ENCODE measurements at places on chromosomes 4 and X. TPM values are rescaled to one million over a fixed set of nuclear protein-coding genes. Genes with fewer than 3 reads are reported as not detected.
A peak's percentile ranks its signal among the peaks of the same experiment; 100 is the strongest.

DNA sequence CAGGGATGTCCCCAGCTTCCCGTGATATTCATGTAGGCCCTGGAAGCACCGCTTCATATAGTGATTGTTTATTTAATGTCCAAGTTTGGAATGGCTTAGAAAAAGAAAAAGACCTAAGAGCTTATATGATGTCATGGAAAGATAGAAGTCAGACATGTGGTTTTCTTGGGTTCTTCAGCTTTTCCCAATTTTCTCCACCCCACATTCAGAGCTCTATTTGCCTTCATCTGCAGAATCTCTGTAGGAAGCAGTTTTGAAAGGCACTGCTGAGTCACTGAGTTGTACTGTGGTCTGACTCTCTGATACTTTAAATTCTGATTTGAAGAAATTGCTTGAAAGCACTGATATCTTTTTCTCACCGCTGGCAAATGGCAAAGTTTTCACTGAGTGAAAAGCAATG, 120.6 kb upstream of the EDNRA start:
- no peaks in the 10 kb centered on the region for H3K36me3 ChIP-seq
- no peak for DNase-seq
- no peaks in the 10 kb centered on the region for H3K4me1 ChIP-seq
- no peak overlapping the region for H3K27ac ChIP-seq

DNA sequence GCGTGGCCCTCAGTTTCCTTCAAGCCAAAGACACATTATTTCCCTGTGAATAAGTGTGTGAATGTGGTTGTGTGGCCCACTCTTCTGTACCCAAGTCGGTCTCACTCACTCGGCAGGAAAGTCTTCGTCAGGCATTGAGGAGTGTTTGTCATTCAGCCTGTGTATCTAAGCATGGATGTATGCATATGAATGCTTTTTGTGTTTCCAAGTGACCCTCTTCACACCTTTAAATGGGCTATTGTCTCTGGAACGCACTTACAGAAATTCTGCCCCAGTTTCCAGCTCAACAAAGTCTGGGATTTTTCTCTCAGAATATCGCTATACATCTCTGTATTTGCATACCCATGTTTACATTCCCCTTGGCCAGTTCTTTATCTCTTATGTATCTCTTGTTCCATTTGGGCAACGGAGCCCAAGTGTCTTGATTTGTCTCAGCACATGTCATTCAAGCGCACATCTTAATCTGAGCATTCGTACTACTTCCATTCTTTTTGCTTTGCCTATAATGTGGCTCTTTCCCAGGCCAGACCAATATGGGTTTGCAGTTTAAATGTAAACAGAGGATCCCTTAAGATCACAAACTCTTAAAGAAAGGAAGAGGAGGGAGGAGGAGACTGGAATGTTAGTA, 4.8 kb downstream of the BCOR start:
- peaks cover 39% of the 10 kb centered on the region for H3K4me1 ChIP-seq
- no peak overlapping the region for H3K4me3 ChIP-seq
- H3K27ac ChIP-seq, result no peak overlapping the region
- no peak for DNase-seq
- no peaks in the 10 kb centered on the region for H3K27me3 ChIP-seq

DNA sequence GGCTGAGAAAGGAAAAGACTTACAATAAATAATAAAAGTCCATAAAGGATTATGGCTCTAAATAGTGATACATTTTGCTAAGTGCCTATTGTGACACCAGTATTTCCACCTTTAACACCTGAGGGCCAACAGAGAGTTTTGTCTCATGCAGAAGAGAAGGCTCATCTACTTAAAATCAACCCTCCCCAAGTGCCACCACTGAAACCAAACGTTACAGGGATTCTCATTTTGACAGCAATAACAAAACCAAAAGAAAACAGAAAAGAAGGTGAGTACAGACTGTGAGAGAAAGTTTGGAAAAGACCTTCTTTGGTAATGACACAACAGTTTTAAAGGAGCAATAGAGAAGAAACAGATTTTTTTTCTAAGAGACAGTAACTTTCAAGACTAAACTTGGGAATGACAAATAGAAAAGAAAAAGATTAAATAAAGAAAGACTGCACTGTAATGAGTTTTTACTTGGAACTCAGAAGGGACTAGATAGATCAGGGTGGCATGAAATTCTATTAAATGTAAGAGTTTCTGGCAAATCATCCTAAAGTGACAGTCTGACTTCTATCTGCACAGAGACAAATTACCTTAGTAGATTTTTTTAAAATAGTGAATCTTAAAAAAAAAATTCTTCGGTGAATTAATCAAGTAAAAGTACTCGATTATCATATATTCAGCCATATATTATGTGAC, 109.7 kb downstream of the ZNF827 start:
- H3K27ac ChIP-seq, result peak overlapping the region; percentile 26
- peak; percentile 66 for DNase-seq
- H3K4me3 ChIP-seq, result no peak overlapping the region

DNA sequence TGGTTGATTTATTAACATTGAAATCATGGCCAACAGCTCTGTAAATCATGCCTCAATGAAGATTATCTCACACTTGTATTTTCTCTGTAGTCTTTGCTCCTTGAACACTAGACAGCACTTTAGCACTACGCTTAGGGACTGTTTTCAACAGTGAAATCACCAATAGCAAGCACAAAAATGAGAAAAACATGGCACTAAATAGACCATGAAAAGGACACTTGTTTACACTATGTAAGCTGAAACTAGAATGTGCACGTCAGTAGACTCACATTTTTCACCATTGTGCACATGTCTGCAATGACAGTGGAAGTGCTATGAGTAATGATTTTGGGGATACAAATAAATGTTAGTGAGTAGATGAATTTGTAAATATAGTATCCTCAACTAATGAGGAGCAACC, 3.1 kb downstream of the BMP2K start:
- H3K4me3 ChIP-seq, result no peak overlapping the region
- peaks cover 18% of the 10 kb centered on the region for H3K4me1 ChIP-seq
- H3K27me3 ChIP-seq, result no peaks in the 10 kb centered on the region
- no peak overlapping the region for H3K27ac ChIP-seq
- no peak for DNase-seq

DNA sequence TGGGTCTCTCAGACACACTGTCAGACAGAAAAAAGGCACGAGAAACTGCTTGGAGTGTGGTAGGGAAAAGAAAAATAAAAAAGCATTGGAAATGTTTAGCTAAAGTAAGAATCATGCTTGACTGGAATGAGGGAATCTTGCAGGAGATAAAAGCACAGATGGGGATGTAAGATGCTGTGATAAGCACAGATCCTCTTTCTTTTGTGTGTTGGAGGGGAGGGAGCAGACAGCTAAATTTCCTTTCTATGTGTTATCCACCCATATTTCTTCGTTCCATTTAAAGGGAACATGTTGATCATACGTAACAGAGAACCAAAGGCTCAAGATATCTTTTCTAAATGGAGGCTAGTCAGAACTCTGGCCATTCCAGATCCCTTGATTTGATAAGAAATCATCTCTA, 614.0 kb upstream of the LCORL start:
- no peaks in the 10 kb centered on the region for H3K36me3 ChIP-seq
- no peaks in the 10 kb centered on the region for H3K4me1 ChIP-seq
- no peak overlapping the region for H3K4me3 ChIP-seq
- peaks cover 3% of the 10 kb centered on the region for H3K27me3 ChIP-seq
- no peak for DNase-seq
- H3K27ac ChIP-seq, result no peak overlapping the region

DNA sequence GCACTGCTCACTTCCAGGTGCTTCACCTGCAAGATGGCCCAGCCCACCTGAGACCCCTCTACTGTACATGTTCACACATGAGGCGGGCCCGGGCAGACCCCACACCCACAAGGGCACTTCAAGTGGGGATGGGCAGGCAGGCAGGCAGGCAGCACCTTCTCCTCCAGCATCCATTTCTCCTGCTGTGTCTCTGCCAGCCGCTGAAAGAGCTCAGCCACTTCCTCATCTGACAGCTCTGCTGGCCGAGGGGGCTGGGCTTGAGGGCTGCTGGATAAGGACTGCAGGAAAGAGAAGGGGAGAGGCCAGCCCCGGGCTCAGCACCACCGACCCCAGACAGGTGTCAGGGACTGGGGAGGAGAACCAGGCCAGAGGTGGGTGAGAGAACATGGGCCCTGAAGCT, 4.4 kb upstream of the KCND1 start:
- H3K4me3 ChIP-seq, result no peak overlapping the region
- DNase-seq, result no peak
- peaks cover 23% of the 10 kb centered on the region for H3K36me3 ChIP-seq
- H3K27me3 ChIP-seq, result no peaks in the 10 kb centered on the region
- H3K4me1 ChIP-seq, result peaks cover 13% of the 10 kb centered on the region

GRCh38 chr4:161919442-161920220, 244.2 kb downstream of the FSTL5 start:
- H3K4me3 ChIP-seq, result no peak overlapping the region
- no peak for DNase-seq
- H3K27ac ChIP-seq, result no peak overlapping the region
- H3K4me1 ChIP-seq, result no peaks in the 10 kb centered on the region

- H3K27ac ChIP-seq, result no peak overlapping the region
- H3K4me1 ChIP-seq, result peaks cover 11% of the 10 kb centered on the region
- H3K4me3 ChIP-seq, result peak overlapping the region; percentile 58
- no peaks in the 10 kb centered on the region for H3K36me3 ChIP-seq
- H3K27me3 ChIP-seq, result no peaks in the 10 kb centered on the region
These were observed 80.7 kb downstream of the GPRIN3 start for GRCh38 chr4:89226665-89227574.

GRCh38 chr4:75745161-75745560, 20.8 kb downstream of the USO1 start:
- H3K27me3 ChIP-seq, result no peaks in the 10 kb centered on the region
- no peak for DNase-seq
- peaks cover 7% of the 10 kb centered on the region for H3K36me3 ChIP-seq
- peaks cover 6% of the 10 kb centered on the region for H3K4me1 ChIP-seq
- no peak overlapping the region for H3K4me3 ChIP-seq

DNA sequence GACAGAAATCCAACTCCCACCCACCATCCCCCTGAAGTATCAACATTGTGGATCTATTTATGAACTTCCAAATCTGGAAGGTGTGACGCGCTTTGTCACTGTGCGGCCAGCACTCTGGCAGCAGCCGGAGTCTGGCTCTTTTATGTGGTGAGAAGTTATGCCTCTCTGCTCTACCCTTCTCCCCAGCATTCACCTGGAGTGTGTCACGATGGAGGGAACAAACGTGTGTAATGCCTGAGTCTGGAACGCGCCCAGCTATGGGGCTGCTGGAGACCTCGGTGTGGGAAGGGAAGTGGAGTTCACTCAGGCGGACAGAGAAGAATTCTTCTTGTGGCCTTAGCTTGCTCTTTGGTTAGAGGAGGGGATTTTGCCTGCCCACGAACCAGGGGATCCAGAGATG, 222.1 kb upstream of the RPL34 start:
- H3K27me3 ChIP-seq, result no peaks in the 10 kb centered on the region
- H3K4me1 ChIP-seq, result peaks cover 10% of the 10 kb centered on the region
- no peak overlapping the region for H3K27ac ChIP-seq
- no peak overlapping the region for H3K4me3 ChIP-seq

DNA sequence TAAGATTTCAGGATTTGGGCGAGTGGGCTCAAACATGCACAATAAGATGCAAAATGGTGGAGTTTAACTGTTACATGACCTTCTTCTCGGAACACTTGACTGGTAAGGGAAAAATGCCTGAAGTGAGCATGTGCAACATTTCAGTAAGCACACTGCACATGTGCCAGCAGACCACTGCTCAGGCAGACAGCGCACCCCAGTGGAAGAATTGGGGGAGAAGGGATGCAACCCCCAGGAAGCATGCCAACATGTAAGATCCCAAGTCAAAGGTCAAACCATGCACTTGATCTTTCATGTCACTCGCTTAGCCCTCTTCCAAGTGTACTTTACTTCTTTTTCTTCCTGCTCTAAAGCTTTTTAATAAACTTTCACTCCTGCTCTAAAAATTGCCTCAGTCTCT, 256.3 kb downstream of the CENPC start:
- peak; percentile 56 for DNase-seq
- H3K36me3 ChIP-seq, result no peaks in the 10 kb centered on the region
- peaks cover 5% of the 10 kb centered on the region for H3K27me3 ChIP-seq
- H3K27ac ChIP-seq, result no peak overlapping the region
- no peak overlapping the region for H3K4me3 ChIP-seq
- no peaks in the 10 kb centered on the region for H3K4me1 ChIP-seq

DNA sequence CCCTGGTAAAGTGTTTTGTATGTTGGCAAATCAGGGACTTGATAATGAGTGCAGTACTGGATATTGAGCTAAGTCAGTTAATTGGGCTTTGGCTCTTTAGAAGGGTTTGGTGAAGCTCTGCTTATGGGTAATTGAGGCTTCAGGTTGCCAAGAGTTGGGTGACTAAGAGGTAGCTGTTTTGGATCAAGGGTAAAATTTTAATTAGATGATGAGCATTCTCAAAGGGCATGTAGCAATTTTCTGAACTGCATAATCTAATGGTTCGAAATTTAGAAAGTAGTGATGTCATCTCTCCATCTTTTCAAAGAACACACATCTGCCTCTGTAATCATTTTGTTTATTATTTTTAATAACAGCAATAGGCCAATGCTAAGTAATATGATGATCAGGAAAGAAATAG, 5.5 kb upstream of the TRIM2 start:
- no peak overlapping the region for H3K27ac ChIP-seq
- H3K4me3 ChIP-seq, result no peak overlapping the region
- DNase-seq, result no peak
- H3K27me3 ChIP-seq, result no peaks in the 10 kb centered on the region
- H3K4me1 ChIP-seq, result no peaks in the 10 kb centered on the region

DNA sequence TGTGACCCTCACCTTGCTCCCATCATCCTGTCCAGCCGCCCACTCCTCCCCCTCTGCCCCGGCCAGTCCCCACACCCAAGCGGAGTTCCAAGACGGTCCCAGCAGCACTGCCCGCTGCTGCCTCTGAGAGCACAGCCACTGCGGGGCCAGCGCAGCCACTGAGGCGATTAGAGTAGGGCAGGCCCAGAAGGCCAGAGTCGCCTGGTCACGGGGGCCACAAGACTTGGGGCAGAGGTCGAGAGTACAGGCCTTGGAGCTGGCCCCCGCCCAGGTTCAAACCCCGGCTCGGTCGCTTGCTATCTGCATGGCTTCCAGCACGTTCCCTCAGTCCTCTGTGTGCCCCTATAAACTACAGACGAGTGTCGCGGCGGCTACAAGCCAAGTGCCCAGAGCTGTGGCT, 53.2 kb upstream of the ADRA2C start:
- no peak for DNase-seq
- H3K4me1 ChIP-seq, result no peaks in the 10 kb centered on the region
- H3K27ac ChIP-seq, result no peak overlapping the region
- H3K36me3 ChIP-seq, result no peaks in the 10 kb centered on the region
- H3K4me3 ChIP-seq, result no peak overlapping the region
- H3K27me3 ChIP-seq, result peaks cover 2% of the 10 kb centered on the region

DNA sequence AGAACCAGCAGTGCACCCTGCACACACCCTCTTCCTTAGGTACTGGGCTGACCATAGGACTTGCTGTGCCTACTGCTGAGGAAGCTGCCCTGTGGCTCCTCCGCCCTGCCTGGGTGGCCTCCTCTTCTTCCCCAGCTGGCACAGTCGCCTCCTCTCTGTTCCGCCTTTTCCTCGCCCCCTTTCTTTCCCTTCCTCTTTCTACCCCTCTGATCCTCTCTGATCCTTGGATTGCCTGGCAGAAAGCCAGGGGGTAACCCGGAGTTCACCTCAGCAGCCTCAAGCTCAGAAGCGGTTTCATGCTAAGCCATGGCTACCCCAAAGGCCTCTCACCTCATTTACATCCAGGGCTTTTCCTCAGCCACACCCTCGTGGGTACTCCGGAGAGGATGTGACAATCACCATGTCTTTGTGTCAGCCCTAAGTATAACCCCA, 136.2 kb downstream of the SMIM20 start:
- peaks cover 2% of the 10 kb centered on the region for H3K4me1 ChIP-seq
- DNase-seq, result no peak
- H3K36me3 ChIP-seq, result no peaks in the 10 kb centered on the region

EOLA2 gene
- 28.1 TPM for total RNA-seq

RASSF6 gene
- not detected for total RNA-seq

FOXR2 gene
- not detected for total RNA-seq

CXCL11 gene
- not detected for total RNA-seq

ZNF157 gene
- 0.69 TPM for total RNA-seq

HMGN5 gene
- 6.3 TPM for total RNA-seq

CA5B gene
- 7.0 TPM for total RNA-seq

PSAPL1 gene
- total RNA-seq, result not detected

EPGN gene
- total RNA-seq, result not detected
